Large intestine (tissue), 12 donors: ENCODE measurements at places on chromosomes 2 and 18.

GRCh38 chr2:45892425-45892745 is 240.9 kb downstream of the PRKCE start:
- no peak for DNase-seq

DNA sequence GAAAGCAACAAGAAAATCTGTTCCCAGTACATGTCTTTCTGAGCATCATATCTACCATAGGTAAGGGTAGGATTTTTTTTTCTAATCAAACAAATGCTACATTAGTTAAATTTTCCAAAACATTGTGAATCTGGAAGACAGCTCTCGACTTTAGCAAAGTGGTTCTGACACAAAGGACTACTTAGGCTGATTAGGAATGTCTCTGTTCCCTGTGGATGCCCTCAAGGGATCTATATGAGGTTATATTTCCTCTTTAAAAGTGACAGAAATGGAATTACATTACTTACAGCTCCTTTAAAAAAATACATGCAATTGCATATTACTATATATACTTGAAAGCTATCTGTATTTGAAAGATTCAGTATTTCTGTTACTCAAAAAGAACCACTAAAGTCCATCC is 15.4 kb downstream of the NYAP2 start:
- DNase-seq: no peak

DNA sequence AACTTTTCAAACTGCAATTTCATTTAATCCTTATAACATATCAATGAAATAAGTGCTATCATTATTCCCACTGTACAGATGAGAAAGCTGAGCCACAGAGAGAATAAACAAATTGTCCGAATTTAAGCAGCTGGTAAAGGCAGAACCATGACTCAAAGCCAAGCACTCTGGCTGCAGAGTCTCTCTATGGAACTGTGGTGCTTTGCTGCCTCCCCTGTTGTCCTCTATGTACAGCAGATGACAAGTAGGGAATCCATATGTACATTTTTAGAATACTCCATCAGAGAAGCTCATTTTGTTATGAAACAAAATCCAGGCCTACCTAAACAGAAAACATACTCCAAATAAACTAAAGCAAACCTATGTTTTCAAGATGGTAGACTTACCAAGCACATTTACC is 45.1 kb downstream of the FARSB start:
- DNase-seq: no peak

GRCh38 chr2:69395866-69396265 is 8.8 kb upstream of the GFPT1 start:
- DNase-seq: no peak

DNA sequence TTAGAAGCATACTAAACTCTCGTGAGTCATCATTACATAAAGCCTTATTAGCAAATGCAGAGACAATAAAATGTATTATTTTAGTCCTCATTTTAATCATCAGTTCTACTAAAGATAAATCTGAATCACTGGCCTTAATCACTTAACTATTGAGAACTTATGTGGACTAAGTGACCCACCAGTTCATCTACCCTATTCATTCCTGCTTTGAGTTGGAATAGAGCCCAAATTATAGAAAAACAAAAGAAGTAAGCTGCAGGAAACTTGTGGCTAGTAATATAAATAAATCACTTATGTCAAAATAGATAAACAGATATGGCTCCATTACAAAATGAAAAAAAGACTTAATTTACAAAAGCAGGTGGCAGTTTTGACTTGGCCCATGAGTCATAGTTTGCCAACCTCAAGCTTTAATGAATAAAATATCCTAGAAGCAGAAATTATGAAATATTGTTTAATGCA is 851.8 kb upstream of the CRIM1 start:
- no peak for DNase-seq

- DNase-seq: no peak
These were observed 53.8 kb upstream of the TUBA3E start for GRCh38 chr2:130251873-130252620.

- no peak for DNase-seq
These were observed 240.9 kb upstream of the APCDD1 start for GRCh38 chr18:10213526-10213925.

GRCh38 chr2:205730701-205731582 is 48.6 kb downstream of the NRP2 start:
- no peak for DNase-seq

GRCh38 chr2:21757805-21758430 is 634.1 kb downstream of the TDRD15 start:
- no peak for DNase-seq

- peak; percentile 39 for DNase-seq
These were observed 4.7 kb upstream of the ESCO1 start for GRCh38 chr18:21605213-21605612.

DNA sequence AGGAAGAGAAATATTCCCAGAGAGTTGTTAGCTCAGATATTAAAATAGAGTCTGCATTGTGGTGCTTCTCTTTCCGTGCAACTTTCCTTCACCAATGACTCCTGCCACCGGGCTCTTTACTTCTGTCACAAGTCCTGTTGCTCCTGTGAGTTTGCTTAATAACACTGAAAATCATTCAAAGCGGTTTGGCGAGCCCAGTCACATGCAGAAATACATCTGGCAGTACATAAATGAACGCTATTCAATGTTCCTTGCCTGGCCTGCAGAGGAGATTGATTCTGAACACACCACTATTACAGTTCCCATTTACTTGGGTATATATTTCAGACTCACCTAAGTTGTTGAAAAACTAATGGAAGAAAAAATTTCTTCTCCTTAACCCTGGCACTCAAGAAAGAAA is 276.6 kb downstream of the ZNF521 start:
- DNase-seq: no peak

- DNase-seq: peak; percentile 22
These were observed 3.7 kb upstream of the ZNF638 start for GRCh38 chr2:71327916-71328315.

DNA sequence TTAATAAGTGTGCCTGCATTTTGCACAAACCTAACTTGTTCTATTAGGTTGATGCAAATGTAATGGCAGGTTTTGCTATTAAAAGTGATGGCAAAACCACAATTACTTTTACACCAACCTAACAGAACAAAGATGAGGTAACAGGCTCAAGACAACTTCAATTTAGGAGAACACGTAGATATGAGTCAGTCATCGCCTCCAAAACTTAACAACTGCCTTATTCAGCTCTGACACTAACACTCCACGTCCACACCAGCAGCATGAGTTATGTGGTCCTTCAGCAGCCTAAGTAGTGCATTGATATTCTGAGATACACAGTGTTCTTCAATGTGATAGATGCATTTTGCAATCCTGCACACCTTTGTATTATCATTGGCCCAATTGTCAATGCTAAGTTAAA is 1175.1 kb upstream of the ACVR2A start:
- no peak for DNase-seq

GRCh38 chr2:102235491-102235890 is 48.7 kb downstream of the IL1RL2 start:
- no peak for DNase-seq
